ENCODE measurements at places on chromosomes 6 and 20.

DNA sequence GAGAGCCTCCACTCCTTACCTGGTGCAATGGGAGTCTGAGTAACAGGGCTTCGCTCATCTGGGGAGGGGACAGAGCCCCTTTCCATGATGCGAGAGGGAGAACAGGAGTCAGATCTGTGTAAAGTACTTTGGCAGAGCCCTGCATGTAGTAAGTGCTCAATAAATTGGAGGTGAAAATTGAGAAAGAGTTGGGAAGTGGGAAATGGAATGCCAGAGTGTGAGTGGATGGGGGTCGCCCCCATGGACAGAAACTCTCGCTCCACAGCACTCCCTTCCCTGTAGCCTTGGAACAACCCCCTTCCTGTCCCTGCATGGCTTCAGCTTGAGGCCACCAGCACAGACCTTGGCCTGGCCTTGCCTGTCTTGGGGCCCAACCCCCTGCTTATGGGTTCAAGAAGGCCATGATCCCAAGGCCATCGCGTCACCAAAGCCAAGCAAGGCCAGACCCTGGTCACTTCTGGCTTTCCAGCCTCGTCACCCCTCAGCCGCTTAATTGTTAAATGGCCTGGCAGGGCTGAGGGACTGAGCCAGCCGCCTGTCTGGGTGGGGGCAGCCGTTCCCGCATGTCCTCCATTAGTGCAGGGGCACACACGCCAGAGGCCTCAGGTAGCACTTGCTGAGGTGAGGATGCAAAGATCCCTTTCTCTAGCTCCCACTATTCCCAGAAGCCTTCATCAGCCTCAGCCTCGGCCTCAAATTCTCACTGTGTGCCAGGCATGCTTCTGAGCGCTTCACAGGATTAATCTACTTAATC is 93.7 kb upstream of the PTPN1 start:
- no peak for DNase-seq

GRCh38 chr6:22173311-22173710 is 123.5 kb downstream of the PRL start:
- DNase-seq, result no peak

- no peak for DNase-seq
Measured at GRCh38 chr20:62874964-62875344, 13.3 kb upstream of the TCFL5 start.

GRCh38 chr20:22758815-22759214 is 174.4 kb upstream of the FOXA2 start:
- DNase-seq, result no peak

GRCh38 chr6:128057541-128057940 is 156.7 kb upstream of the THEMIS start:
- no peak for DNase-seq

DNA sequence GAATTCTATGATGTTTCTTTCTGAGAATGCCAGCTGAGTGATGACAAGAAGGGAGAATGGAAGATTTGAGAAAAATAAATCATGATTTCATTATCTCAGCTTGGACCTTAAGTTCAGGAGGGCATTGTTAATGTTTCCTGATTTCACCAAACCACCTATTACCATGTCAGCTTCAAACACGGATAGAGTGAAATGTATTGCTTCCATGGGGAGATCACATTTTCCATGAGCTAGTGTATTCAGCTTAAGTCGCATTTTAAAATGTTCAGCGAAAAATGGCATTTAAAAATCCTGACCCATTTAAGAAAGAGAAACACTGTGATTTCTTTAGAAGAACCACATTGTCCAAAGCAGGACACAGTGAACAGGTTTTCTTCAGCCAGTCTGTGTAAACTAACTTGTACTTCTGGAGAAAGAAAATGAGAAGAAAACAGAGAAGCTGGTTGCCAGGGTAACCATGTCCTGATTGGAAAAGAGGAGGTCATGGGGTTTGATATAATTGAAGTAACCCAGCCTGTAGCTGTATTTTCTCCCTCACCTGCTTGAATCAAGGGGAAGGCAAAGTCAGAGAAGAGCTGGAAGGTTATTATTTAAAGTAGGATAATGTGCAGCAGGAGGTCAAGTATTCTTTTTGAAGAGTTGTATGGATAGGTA is 684.1 kb upstream of the NRSN1 start:
- DNase-seq, result no peak

GRCh38 chr20:60480950-60481742 is 522.9 kb downstream of the CDH26 start:
- DNase-seq, result no peak

DNA sequence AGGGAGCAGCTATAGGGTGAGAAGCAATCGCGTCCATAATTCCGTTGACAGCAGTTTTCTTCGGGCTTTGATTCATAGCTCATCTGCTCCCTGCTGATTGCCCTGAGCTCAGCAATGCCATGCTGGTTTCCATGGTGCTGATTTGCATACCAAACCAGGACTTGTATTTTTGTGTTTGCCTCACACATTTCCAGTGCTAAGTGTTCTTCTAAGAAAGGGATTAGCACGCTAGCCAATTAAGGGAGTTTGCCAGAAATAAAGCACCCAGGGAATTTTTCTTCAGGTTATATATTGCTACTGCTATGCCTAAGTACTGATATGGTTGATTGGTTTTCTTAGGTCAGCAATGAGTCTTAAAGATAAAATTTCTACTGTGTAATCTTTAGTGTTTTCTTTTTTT is 177.6 kb downstream of the PLCB1 start:
- DNase-seq, result no peak

DNA sequence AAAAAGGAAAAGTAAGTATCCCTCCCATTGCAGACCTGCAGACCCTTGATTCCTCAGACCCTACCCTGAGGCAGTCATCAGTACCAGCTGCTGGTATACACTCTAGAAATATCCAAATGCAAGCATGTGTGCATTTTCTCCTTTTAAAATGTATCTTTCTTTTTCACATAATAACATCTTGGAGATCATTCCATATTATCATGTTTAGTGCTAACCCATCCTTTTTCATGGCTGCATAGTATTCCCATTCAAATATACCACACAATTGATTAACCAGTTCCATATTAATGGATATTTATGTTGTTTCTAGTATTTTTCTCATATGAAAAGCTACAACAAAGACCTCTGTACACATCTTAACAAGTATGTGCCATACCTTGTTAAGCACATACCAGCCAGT is 70.8 kb downstream of the BLOC1S5 start:
- no peak for DNase-seq

- no peak for DNase-seq
Measured at GRCh38 chr6:152416652-152417051, 220.5 kb downstream of the SYNE1 start.

- no peak for DNase-seq
Measured at GRCh38 chr6:41922154-41922553, 855 bp downstream of the BYSL start.

- no peak for DNase-seq
Measured at GRCh38 chr6:22087960-22088706, 208.7 kb downstream of the PRL start.

DNA sequence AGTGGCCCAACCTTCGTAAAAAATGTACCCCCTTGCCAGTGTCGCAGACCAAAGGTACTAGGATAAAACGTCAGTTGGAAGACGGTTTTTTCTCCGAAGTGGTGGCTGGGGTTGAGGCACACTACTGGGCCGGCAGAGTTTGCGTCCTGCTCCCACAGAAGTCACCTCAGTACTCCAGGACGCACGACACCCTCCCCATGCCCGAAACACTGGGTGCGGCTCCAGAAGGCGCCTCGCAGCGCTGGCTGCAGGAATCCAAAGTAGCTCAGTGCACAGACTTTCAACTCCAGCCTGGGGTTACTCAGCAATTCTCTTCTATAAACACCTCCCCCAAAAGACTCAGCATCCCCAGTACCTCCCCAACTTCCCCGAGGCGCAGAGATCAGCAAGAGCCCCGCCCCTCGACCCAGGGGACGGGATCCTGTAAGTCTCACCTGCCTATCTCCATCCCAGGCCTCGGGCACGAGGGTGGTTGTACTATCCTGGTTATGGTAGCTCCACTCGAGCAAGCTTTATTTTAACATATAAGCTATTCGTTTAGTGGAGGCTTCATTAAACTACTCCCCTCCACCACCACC is 88.2 kb downstream of the ZFP64 start:
- DNase-seq, result no peak

DNA sequence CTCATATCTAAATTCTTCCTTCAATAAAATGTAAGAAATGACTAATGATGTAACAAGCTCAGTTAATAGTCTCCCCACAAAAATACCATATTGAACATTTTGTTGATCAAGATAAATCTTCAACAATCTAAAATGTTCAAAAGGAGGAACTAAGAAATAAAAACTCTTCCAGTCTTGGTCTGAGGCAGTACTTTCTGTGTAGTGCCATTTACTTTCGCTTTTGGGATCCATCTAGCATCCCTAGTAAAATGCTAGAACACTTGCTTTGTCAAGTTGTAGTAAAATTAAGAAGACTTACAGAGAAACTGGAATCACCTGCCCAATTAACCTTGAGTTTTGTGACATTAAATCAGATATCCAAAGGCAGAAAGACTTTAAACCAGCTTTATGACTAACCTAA is 246.4 kb downstream of the KHDRBS2 start:
- no peak for DNase-seq

DNA sequence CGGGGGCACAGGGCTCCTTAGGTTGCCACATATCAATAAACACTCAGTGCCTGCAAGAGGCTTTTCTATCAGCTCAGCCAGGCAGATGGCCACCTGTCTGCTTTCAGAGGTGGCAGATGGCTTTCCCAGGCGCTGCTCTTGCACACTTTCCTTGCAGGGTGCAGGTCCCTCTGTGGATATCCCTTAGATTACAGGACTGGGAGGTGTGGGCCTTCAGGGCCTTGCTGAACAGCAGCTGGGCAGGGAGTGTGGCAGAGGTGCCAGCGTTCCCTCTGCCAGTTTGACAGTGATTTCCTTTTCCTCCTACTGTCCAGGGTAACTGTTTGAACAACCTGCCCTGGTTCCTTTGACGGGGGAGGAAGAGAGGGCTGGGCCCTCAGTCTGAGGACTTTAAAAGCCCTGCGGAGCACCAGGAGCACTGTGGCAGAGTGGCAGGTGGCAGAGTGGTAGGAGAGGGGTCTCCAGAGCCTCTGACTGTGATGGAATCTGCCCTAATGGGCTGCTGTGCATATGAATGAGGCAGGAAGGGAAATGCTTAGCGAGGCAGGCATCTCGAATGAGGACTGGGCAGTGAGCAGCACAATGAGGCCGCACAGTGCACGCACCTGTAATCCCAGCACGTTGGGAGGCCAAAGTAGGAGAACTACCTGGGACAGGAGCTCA is 34.2 kb downstream of the ABHD12 start:
- no peak for DNase-seq

GRCh38 chr20:63375438-63375837 is 14.3 kb upstream of the CHRNA4 start:
- no peak for DNase-seq

- DNase-seq, result no peak
Measured at GRCh38 chr6:163863565-163863964, 449.0 kb downstream of the QKI start.

GRCh38 chr6:136181861-136182260 is 68.2 kb downstream of the MTFR2 start:
- no peak for DNase-seq

DNA sequence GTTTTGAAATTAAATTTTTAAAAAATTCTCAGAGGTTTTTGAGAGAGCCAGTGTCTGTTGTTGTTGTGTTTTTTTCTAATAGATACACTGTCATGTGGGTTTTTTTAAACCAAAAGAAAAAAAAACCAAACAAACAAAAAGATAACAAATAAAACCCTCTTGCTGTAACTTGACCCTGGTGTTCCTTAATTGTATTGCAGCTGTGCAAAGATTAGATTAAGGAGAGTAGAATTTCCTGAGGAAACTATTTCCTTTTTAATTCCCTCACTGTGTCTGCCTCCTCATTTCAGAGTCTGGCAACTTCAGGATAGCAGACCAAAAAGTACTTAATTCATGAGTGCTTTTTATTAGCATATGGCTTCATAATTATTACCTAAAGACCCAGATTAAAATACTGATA is 281.9 kb downstream of the EPM2A start:
- DNase-seq, result no peak

- no peak for DNase-seq
Measured at GRCh38 chr6:106546691-106547414, 82.4 kb downstream of the RTN4IP1 start.

DNA sequence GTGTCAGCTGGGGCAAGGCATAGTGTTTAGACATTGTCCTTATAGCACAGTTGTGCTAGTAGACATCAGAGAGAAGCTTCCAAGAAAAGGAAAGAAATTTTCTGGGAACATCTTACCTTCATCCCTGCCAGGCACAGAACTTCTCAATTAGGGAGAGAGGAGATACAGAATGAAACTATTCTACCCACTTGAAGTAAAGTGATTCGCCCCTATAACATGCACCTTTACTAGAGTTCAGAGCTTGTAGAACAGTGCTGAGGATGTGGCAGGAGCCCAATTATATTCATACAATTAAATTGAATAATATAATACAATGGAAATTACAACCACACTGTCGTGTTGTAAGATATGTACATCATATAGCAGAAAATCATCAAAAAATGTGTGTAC is 1063.9 kb upstream of the CITED2 start:
- DNase-seq, result no peak
